ENCODE measurements at places on chromosomes 2 and 18. TPM values are rescaled to one million over a fixed set of nuclear protein-coding genes. Genes with fewer than 3 reads are reported as not detected.

GRCh38 chr2:180012523-180012922 lies 5.4 kb upstream of the CWC22 start:
- no peak overlapping the region for H3K27ac ChIP-seq
- H3K4me3 ChIP-seq = no peak overlapping the region
- no peak for DNase-seq

GRCh38 chr2:190637903-190638618 lies 10.8 kb upstream of the NAB1 start:
- H3K4me3 ChIP-seq = no peak overlapping the region
- no peak for DNase-seq
- H3K4me1 ChIP-seq = peaks cover 20% of the 10 kb centered on the region
- no peaks in the 10 kb centered on the region for H3K27me3 ChIP-seq
- H3K27ac ChIP-seq = peak overlapping the region; percentile 67

- H3K4me1 ChIP-seq = no peaks in the 10 kb centered on the region
- no peak overlapping the region for H3K27ac ChIP-seq
- no peaks in the 10 kb centered on the region for H3K27me3 ChIP-seq
- no peak overlapping the region for H3K4me3 ChIP-seq
- no peak for DNase-seq
These were observed 340.0 kb upstream of the MEX3C start for GRCh38 chr18:51537487-51537886.

The IL1RL1 gene
- total RNA-seq = 10.9 TPM

The ANKRD62 gene
- total RNA-seq = under 0.01 TPM

The DPP10 gene
- 4.0 TPM for total RNA-seq

DNA sequence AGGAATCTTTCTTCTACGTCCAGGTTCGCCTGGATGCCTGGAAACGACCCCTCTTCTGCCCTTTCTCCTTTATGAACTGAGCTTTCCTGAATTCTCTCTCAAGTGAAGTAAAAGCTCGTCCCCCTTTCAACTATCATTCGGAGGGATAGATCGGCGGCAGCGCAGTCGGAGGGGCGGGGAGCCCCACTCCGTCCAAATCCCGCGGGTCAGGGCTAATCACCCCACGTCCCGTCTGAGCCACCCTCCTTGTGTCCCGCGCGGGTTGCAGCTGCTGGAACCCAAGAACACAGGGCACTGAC lies 367 bp downstream of the FBXO48 start:
- H3K27ac ChIP-seq = peak overlapping the region; percentile 98
- no peaks in the 10 kb centered on the region for H3K36me3 ChIP-seq
- H3K27me3 ChIP-seq = no peaks in the 10 kb centered on the region
- H3K4me1 ChIP-seq = peaks cover 11% of the 10 kb centered on the region
- H3K4me3 ChIP-seq = peak overlapping the region; percentile 92
- no peak for DNase-seq

DNA sequence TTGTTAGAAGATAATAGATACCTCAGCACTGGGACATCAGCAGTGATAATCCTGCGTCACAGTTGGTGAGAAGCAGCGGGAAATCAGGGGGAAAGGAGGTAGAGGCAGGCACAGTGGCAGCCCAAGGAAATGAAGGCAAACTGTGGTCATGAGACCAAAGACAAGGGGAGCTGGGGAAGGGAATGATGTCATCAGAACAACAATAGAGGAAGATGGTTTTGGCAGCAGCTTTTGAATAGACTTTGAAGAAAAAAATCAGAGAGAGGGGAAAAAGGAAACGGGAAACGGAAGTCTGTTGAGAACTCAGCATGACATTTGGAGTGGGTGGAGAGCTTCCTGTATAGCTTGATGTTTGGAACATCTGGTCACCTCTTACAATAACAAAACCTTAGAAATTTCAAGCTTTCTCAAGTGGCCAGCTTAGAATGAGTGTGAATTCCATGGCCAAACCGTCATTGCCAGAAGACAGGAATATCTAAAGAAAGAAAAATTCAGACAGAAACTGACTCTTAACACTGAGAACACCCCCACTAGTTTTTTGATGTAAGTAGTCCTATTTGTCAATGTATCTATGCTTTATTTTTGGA lies 18.4 kb upstream of the YES1 start:
- H3K27ac ChIP-seq = no peak overlapping the region
- no peaks in the 10 kb centered on the region for H3K36me3 ChIP-seq
- no peak overlapping the region for H3K4me3 ChIP-seq
- no peak for DNase-seq

The SYT4 gene
- not detected for total RNA-seq

The TXNDC9 gene
- total RNA-seq = 48.8 TPM
